Stimulated activated CD8-positive, alpha-beta memory T cell treated with anti-CD3 and anti-CD28 coated beads, Interleukin-7, amount 100 ng/mL, for 1 hour (primary cell): ENCODE measurements at places on chromosomes 2 and 18.

DNA sequence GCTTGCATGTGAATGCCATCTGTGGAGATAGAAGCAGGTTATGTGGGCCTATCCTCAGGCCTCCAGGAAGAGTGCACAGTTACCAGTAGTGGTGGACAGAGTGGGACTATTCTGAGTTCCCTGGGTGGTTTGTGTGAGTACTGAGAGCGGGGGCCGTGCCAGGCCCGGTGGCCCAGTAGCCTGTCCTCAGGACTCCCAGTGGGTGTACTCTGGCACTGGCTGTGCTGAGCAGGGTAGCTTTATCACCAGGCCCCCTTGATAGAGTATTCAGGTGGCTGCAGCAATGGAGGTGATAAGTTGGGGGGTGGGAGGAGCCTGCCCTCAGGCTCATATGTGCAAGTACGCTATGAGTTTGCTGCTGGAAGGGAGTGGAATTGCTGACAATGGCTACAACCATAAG lies 979.0 kb upstream of the PIK3C3 start:
- no peak for DNase-seq

GRCh38 chr18:25464227-25464626 lies 112.3 kb upstream of the ZNF521 start:
- DNase-seq, result no peak

- no peak for DNase-seq
These were observed 17.1 kb upstream of the FABP1 start for GRCh38 chr2:88144914-88145497.

GRCh38 chr2:152036611-152037469 lies 62.0 kb downstream of the CACNB4 start:
- DNase-seq, result peak; percentile 20

GRCh38 chr18:6044773-6045172 lies 149.5 kb upstream of the TMEM200C start:
- no peak for DNase-seq

- DNase-seq, result no peak
These were observed 69.7 kb downstream of the LRATD1 start for GRCh38 chr2:14702258-14702657.

GRCh38 chr18:2468051-2468450 lies 103.3 kb downstream of the METTL4 start:
- no peak for DNase-seq

- DNase-seq, result no peak
These were observed 460 bp upstream of the SEMA4F start for GRCh38 chr2:74653589-74653984.

- no peak for DNase-seq
These were observed 61.6 kb upstream of the KLHL29 start for GRCh38 chr2:23323198-23323916.

DNA sequence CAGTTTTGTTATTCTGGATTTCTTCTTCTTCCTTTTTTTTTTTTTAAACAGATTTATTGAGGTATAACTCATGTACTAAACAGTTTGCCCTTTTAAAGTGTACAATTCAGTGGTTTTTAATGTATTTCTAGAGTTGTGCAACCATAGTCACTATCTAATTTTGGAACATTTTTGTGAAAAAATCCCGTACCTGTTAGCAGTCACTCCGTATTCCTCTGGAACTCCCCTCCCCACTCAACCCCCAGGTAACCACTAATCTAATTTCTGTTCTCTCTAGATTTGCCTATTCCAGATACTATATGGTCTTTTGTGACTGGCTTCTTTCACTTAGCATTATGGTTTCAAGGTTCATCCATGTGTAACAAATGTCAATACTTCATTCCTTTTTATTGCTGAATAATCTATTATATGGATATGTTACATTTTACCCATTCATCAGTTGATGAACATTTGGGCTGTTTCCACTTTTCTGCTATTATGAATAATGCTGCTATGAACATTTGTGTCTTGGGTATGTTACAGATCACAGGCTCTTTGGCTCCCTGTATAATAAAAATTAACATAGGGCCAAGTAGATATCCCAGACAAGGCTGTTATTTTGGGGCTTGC lies 21.9 kb downstream of the EHBP1 start:
- no peak for DNase-seq

- DNase-seq, result no peak
These were observed 4.3 kb upstream of the NAGK start for GRCh38 chr2:71064110-71064611.

DNA sequence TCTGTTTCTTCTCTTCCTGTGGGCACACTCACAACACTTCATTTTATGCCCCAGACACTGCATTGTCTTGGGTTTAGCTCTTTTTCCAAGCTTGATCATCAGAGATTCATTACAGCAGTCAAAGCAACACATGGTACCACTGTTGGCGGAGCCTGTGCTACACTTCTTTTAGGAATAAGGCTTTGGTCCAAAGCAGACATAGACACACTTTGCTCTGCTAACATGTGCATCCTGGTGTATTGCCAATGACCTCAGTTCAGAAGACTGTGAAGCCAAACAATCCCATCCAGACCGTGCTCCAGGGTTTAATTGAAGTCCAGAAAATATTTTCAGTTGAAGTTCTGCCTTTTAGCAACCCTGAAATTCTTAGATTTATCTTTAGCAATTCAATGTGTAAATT lies 354.6 kb upstream of the RAB12 start:
- DNase-seq, result no peak

GRCh38 chr18:8874872-8875271 lies 169.5 kb downstream of the MTCL1 start:
- DNase-seq, result no peak

DNA sequence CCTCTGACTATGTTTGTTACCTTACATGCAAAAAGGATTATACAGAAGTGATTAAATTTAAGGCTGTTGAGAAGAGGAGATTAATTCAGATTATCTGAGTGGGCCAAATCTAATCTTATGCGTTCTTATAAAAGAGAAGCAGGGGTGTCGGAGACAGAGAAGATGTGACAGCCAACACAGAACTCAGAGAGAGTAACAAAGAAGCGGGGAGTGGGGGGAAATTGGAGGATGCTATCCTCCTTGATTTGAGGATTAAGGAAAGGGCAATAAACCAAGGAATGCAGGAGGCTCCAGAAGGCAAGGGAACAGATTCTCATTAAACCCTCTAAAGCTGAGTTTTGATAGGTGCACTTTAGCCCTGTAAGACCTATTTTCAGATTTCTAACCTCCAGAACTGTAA lies 291.3 kb upstream of the REG3G start:
- DNase-seq, result no peak

- DNase-seq, result no peak
These were observed 34.5 kb upstream of the FOSL2 start for GRCh38 chr2:28357948-28358667.

- no peak for DNase-seq
These were observed 7.2 kb upstream of the POLE4 start for GRCh38 chr2:74951211-74951754.

- no peak for DNase-seq
These were observed 36.3 kb downstream of the PREPL start for GRCh38 chr2:44324971-44325426.

DNA sequence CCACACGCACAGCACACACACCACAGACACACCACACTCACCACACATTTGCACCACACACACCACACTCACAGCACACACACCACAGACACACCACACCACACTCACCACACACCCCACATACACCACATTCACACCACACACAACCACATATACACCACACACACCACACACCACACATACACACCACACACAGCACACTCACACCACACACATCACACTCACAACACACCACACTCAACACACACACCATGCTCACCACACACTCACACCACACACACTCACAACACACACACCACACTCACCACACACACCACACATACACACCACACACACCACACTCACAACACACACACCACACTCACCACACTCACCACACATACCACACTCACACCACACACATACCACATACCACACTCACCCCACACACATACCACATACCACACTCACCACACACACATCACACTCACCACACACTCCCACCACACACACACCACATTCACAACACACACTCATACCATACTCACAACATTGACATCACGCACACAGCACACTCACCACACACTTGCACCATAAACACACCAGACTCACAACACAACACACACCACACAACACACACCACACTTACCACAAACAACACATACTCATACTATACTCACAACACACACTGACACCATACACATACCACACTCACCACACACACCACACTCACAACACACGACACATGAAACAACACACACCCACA lies 60.0 kb downstream of the SDC1 start:
- DNase-seq, result no peak

- DNase-seq, result no peak
These were observed 28.6 kb downstream of the SNTG2 start for GRCh38 chr2:979069-979928.

DNA sequence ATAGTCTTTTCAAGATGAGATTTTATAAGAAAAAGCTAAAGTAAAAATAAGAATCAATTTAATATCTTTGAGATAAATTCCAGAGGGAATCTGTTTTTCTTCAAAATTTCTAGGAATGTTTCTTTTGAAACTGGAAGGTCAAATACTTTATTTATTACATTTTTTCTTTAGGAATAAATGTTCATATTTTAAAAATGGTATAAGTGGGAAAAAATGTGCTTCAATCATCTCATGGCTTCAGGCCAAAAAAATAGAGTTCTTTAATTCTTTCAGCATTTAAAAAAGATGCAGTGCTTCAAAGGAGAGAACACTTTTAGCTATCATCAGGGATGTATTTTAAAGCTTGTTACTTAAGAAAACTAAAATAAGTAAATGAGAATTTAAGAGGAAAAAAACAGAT lies 110.6 kb downstream of the NEB start:
- no peak for DNase-seq

DNA sequence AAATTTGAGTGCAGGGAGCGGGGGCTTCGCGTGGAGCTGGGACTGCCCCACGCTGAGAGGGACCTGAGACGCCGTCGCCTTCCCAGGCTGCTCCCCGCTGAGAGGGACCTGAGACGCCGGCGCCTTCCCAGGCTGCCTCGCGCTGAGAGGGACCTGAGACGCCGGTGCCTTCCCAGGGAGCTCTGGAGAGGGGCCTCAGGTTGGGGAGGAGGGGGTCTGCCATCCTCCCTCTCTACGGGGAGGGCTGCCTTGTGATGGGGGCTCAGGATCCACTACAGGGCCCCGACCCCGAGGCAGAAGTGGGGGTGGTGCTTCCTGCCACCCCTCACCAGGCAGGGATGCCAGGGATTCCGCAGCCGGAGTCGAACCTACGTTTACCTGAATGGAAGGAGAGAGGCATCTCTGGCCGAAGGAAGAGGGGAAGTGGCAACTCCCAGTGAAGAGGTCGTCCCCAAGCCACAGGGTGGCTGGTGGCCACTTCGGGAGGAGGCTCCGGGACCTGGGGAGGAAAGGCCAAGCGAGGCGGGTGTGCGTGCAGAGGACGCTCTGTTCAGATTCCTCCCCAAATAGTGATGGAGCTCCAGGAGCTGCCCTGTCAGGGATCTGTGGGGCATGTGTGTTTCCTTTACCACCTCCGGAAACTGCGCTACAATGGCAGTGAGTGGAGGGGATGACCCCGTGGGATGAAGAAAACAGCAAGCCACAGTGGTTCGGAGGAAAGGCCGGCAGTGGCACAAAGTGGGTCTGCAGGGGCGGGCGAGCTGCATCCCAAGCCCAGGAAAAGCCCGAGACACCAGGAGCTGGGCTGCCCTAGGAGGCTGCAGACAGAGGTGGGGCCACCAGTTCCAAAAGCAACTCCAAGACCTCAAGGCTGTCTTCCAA lies 108.2 kb upstream of the CTDP1 start:
- no peak for DNase-seq

- DNase-seq, result no peak
These were observed 61.7 kb downstream of the TCF7L1 start for GRCh38 chr2:85194780-85195480.

DNA sequence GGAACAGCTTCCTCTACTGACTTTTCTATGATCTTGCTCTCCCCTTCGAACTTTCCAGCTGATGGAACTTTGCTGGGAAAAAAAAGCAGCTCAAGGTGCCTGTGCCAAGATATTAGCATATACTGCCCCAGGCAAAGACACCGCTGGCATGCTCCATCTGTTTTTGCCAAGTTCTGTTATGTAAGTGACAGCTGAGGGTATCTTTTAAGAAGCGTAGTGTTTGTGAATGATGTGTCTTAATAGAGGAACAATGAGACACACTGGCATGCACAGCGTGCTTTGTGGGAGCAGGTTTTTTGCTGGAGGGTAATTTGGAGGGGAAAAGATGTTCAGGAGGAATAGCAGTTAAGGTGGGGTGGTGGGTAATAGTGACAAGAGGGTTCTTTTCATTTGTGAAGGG lies 47.8 kb downstream of the SLC4A3 start:
- no peak for DNase-seq

- no peak for DNase-seq
These were observed 130.2 kb upstream of the EML6 start for GRCh38 chr2:54593249-54593648.

DNA sequence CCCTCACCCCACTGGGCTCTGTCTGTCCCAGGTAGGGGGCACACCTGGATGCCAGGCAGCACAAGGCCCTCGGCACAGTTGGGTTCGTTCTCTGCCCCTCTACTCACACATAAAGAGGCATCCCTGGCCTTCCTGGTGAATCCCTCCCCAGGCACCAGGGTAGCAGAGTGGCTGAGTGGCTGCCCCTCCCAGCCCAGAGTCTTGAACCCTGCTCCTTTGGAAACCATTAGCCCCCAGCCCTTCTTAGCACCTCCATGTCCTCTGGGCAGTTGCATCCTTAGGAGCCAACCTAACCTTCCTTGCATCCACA lies 2.0 kb downstream of the GPC1 start:
- no peak for DNase-seq

DNA sequence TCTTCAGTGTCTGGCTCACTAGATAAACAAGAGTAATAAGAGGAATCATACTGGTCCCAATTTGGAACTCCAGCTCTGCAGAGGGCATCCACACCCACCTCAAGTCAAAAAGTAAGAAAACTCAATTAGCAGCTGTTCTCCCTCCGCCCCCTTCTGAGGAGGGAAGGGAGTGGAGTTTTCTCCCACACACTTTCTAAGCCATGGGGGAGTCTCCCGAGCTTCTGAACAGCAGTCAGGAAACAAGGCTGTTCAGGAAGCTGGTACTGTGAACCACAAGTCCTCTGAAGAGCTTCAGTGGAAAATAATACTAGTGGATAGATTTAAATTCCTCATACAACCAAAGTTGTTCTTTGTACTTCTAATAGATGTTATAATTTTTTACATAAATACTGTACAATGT lies 32.9 kb upstream of the SPTBN1 start:
- no peak for DNase-seq

- no peak for DNase-seq
These were observed 170.2 kb upstream of the RAB12 start for GRCh38 chr18:8439055-8439454.

DNA sequence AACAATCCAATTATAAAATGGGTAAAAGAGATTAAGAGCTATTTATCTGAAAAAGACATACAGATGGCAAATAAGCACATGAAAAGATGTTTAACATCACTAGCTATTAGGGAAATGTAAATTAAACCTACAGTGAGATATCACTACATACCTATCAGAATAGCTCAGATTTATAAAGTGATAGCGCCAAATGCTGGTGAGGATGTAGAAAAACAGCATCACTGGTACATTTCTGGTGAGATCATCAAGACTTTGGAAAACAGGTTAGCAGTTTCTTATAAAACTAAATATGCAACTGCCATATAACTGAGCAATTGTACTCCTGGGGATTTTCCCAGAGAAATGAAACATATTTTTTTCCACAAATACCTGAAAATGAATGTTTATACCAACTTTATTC lies 100.4 kb downstream of the ACOXL start:
- no peak for DNase-seq
